Hair follicular keratinocyte (primary cell): ENCODE measurements at places on chromosomes 1 and 21. TPM values are rescaled to one million over a fixed set of nuclear protein-coding genes. Genes with fewer than 3 reads are reported as not detected.

The TNNI3K gene
- total RNA-seq: not detected in 2 replicates

The KRTAP21-2 gene
- not detected in 2 replicates for total RNA-seq

The KRTAP10-12 gene
- total RNA-seq: not detected in 2 replicates

The CDA gene
- 24.3 and 35.7 TPM in 2 replicates for total RNA-seq

The RGS5 gene
- total RNA-seq: 0.16 and 0.49 TPM in 2 replicates

The TP53BP2 gene
- 9.2 and 12.9 TPM in 2 replicates for total RNA-seq

The FALEC gene
- not detected in 2 replicates for total RNA-seq

The A3GALT2 gene
- total RNA-seq: not detected in 2 replicates

The LCE1B gene
- 0.11 TPM in 1 of 2 replicates, not detected in the other for total RNA-seq

The FCRL4 gene
- not detected in 2 replicates for total RNA-seq

The TMEM82 gene
- not detected in 2 replicates for total RNA-seq

The SLAMF6 gene
- not detected in 2 replicates for total RNA-seq

The HPCAL4 gene
- total RNA-seq: not detected in 2 replicates

The KPRP gene
- 0.04 TPM in 1 of 2 replicates, not detected in the other for total RNA-seq

The KCNE1 gene
- 0.38 TPM in 1 of 2 replicates, not detected in the other for total RNA-seq

The OSCP1 gene
- 2.2 and 9.2 TPM in 2 replicates for total RNA-seq

The FCRL1 gene
- not detected in 2 replicates for total RNA-seq

The ST6GALNAC5 gene
- total RNA-seq: 3.3 and 6.4 TPM in 2 replicates

The CFAP74 gene
- total RNA-seq: not detected in 2 replicates

The SH2D5 gene
- total RNA-seq: 77.1 and 90.8 TPM in 2 replicates

The C1orf74 gene
- total RNA-seq: 6.0 and 11.0 TPM in 2 replicates

The PRAMEF12 gene
- total RNA-seq: not detected in 2 replicates
